ENCODE measurements at places on chromosomes 5 and 9.
A peak's percentile ranks its signal among the peaks of the same experiment; 100 is the strongest.

DNA sequence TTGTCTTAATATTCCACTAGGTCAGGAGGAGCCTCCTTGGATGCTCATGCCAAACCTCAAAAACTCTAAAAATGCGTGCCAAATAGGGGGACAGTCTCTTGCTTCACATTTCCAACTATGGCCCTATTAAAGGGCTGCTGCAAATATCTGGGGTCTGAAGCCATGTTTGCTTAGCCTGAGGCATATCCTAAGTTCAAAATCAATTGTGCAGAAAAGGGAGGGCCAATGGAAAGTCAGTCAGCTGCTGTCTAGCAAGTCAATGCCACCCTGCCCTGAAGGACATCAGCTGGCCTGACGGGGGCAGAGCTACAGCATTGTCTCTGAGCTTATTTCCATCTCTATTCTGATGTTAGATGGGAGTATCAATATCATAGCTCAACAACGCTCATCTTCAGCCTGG is 93.6 kb downstream of the SH3TC2 start:
- DNase-seq, result no peak

DNA sequence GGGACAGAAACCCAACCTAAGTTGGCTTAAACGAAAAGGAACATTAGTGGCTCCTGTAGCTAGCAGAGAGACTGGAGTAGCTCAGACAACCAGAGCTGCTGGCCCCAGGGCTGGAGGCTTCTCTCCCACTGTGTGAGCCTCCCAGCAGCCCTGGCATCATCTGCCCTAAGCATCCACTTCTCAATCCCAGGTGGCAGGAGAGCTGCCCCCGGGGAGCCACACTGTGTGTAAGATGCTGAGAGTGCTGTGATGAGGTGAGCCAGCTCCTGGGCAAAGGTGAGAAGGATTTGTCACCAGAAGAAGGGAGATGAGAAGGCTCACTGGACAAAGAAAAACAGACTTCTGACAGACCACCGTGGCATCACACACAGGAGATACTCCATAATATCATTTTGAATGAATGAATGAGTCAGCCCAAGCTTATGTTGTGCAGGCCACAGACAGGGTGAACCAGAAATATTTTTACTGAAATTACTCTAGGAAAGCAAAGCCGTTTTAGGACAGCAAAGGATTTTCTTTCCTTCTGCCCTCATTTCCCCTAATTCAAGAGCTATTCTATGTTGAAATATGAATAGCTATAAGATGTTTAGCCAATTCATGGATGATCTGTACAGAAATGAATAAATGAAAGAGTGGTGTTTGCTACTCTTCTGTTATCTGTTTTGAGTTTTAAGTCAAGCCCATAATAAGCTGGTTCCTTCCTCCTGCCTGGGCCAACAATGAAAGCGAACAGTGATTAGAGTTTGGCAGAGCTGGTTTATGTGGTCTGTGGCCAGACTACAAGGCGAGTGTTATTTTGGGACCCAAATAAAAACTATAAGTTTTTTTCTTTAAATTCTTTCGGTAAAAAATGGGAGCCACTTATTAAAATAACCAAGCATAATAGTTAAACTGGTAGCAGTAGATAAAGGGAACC is 57.4 kb upstream of the ECM2 start:
- no peak for DNase-seq

- no peak for DNase-seq
Measured at GRCh38 chr9:136412962-136413361, 2.5 kb downstream of the PMPCA start.

GRCh38 chr5:31887556-31887955 is 248.6 kb downstream of the PDZD2 start:
- no peak for DNase-seq

- no peak for DNase-seq
Measured at GRCh38 chr5:83035373-83036100, 41.7 kb downstream of the TMEM167A start.

GRCh38 chr9:34176089-34176488 is 2.8 kb upstream of the UBAP1 start:
- DNase-seq, result no peak

DNA sequence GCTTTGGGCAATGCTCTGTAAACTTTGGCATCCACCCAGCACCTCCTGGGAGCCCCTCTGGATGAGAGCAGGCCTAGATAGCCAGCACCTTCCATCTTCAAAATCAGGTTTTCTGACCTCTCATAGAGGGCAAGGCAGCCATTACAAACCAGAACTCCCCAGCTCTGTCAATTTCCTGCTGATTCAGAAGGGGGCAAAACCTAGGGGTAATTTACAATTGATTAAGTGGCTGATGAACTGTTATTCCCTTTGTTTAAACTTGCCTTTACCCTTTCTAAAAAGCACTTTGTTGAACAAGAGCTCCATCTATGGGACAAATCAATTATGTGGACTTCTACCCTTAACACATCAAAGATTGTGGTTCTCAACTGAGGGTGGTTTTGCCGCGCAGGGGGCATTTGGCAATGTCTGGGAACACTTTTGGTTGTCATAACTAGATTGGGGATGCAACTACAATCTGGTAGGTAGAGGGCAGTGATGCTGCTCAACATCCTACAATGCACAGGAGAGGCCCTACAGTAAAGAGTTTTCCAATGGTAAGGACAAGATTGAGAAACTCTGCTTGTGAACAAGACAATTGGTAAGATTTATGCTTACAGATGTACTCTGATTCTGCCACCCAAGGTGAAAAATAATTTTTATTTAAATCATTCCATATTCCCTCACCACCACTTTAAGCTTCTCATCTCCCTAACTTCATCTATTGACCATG is 184.1 kb downstream of the MARCHF11 start:
- DNase-seq, result peak; percentile 29

DNA sequence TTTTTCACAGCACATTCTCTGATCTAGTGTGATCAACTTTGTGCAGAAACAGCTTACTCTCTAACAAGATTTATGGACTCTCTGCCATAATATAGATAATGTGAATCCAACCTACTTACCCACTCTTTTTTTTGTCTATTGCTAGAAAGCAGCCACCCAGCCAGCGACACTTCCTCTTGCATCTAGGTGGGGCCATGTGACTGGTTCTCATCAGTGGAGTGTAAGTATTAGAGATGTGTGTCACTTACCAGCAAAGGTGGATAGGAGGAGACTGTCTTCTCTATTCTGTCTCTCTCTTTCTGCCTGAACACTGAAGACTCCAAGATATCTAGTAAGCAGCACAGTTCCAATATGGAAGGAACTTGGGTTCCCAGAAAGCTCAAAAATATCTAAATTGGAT is 174.8 kb downstream of the MCTP1 start:
- DNase-seq, result no peak

DNA sequence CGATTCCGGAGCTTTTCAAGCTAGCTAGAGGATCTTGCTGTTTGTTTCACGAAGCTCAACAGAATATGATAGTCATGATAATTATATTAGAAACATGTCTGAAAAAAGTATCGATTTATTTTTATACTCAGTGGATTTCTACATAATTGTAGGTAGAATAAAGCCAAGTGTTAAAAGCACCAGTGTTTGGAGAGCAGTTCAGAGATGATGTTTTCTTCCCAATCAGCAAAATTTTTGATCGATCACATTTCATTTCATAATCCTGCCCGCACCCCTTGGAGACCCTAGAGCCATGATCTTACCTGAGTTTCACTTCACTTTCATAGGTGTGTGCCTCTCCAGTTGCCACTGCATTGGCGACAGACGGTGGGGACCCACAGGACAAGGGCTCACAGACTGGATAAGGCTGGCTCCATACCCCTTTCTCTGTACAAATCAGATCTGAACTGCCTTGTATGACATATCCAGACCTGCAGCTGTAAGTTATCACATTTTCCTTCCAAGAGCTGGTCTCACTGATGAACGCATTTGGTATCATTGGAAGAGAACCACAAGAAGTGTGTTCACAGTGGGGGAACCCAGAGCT is 68.3 kb upstream of the TXNDC8 start:
- no peak for DNase-seq

GRCh38 chr9:135067096-135067710 is 20.3 kb upstream of the OLFM1 start:
- DNase-seq, result no peak

- no peak for DNase-seq
Measured at GRCh38 chr9:91488341-91488740, 64.7 kb upstream of the NFIL3 start.

GRCh38 chr9:2726650-2727340 is 9.5 kb downstream of the KCNV2 start:
- DNase-seq, result no peak
